ENCODE measurements at places on chromosomes 12 and 14. TPM values are rescaled to one million over a fixed set of nuclear protein-coding genes. Genes with fewer than 3 reads are reported as not detected.
A peak's percentile ranks its signal among the peaks of the same experiment; 100 is the strongest.

LGR5 gene
- not detected for total RNA-seq

ACSM4 gene
- not detected for total RNA-seq

RIMKLB gene
- total RNA-seq, result 10.1 TPM

ANO4 gene
- not detected for total RNA-seq

FGF23 gene
- not detected for total RNA-seq

TMEM19 gene
- 8.8 TPM for total RNA-seq

CEBPE gene
- not detected for total RNA-seq

PRIMA1 gene
- total RNA-seq, result not detected

GALNT8 gene
- total RNA-seq, result 0.92 TPM

TMEM52B gene
- total RNA-seq, result not detected

PGF gene
- total RNA-seq, result 0.44 TPM

DNA sequence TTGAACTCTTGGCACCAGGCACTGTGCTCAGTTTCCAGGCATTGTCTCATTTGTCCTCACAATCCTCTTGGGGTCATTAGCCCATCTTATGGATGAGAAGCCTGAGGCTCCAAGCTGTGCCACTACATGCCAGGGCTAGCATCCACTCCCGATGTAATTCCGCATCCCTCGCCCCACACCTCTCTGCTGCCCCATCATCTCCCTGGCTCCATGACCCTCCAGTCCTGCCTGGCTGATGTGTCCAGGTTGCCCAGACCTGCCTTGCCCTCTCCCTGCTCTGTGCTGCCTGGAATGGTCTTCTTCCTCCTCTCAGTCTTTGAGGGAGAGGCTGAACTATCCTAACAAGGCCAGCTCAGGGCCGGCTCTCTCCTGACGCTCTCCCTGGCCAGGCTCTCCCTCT, 27.5 kb downstream of the PIGH start:
- DNase-seq, result no peak

GRCh38 chr12:45235087-45236025, 19.5 kb downstream of the ANO6 start:
- no peak for DNase-seq

DNA sequence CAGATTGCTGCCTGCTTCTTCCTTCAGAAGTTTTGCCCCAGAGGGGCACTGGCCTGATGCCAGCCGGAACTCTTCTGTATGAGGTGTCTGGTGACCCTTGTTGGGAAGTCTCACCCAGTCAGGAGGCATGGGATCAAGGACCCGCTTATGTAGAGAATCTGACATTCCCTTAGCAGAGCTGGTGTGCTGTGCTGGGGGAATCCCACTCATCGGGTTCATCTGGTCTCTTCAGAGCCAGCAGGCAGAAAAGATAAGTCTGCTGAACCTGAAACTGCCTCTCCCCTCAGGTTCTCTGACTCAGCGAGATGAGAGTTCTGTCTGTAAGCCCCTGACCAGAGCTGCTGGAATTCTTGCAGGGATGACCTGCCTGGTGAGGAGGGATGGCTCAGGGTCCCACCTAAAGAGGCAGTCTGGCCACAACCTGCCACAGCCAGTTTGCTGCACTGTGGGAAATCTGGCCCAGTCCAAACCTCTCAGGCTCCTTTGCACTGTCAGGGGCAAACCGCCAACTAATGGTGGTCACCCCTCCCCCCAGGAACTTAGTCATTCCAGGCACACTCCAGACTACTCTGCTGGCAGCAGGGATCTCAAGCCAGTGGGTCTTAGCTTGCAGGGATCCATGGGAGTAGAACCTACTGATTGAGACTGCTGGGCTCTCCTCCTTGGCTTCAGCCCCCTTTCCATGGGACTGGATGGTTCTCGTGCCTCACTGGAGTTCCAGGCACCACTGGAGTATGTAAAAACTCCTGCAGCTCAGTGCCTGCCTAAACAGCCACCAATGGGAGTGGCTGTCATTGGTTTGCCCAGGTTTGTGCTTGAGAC, 4.1 kb downstream of the CLEC2D start:
- DNase-seq, result peak; percentile 68

GRCh38 chr12:80802652-80803400, 86.1 kb downstream of the MYF5 start:
- DNase-seq, result no peak

GRCh38 chr12:78802593-78802992, 62.0 kb upstream of the SYT1 start:
- DNase-seq, result no peak

DNA sequence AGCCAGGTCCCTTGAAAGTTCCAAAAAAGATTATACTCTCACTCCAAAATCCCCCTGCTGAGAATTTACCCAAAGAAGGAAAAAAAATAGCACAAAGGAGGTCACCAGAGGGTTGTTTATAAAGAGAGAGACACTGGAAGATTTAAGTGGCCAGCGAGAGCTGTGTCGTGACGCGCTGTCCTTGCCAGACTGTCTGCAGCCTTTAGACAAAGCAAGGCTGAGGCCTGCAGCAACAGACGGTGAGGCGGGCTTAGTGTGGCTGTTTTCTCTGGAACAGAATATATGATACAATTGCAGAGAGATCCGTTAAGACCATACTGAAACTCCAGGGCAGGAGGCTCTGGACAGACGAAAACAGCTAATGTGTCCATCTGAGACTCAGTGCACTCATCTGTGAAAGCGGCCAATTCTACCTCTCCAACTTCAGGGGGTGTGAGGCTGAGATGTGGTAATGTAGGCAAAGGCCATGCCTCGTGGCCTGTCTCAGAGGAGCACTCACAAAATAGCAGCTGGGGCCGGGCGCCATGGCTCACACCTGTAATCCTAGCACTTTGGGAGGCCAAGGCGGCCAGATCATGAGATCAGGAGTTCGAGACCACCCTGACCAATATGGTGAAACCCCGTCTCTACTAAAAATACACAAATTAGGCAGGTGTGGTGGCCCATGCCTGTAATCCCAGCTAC, 36.2 kb downstream of the ANAPC7 start:
- no peak for DNase-seq

DNA sequence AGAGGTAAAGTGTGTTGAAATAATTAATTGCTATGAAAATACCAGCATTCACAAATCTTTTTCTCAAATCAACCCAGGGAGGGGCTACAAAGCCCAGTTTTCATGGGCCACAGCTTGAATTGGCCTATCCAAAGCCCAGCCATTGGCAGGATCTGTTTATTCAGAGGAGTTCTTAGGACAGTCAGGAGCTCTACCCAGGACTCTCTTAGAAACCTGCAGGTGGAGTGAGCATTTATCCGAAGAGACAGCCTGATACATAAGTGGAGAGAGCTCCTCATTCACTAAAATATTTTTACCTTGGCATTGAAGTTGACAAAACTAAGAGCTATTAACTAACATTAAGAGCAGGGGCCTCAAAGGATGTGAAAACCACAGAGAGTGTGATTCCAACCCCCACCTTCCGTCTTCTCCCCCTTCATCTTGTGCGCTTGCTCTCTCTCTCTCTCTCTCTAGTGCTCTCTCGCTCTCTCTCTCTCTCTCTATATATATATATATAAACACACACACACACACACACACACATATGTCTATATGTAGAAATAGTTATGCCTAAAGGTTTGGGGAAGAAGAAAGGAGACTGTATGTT, 315.5 kb downstream of the SNAPC1 start:
- peak; percentile 34 for DNase-seq

- no peak for DNase-seq
These were observed 42.5 kb downstream of the CYP46A1 start for GRCh38 chr14:99726538-99727095.

GRCh38 chr12:44334347-44334746, 498.5 kb downstream of the TMEM117 start:
- DNase-seq, result no peak

GRCh38 chr14:104956290-104956890, 21.8 kb downstream of the AHNAK2 start:
- no peak for DNase-seq

DNA sequence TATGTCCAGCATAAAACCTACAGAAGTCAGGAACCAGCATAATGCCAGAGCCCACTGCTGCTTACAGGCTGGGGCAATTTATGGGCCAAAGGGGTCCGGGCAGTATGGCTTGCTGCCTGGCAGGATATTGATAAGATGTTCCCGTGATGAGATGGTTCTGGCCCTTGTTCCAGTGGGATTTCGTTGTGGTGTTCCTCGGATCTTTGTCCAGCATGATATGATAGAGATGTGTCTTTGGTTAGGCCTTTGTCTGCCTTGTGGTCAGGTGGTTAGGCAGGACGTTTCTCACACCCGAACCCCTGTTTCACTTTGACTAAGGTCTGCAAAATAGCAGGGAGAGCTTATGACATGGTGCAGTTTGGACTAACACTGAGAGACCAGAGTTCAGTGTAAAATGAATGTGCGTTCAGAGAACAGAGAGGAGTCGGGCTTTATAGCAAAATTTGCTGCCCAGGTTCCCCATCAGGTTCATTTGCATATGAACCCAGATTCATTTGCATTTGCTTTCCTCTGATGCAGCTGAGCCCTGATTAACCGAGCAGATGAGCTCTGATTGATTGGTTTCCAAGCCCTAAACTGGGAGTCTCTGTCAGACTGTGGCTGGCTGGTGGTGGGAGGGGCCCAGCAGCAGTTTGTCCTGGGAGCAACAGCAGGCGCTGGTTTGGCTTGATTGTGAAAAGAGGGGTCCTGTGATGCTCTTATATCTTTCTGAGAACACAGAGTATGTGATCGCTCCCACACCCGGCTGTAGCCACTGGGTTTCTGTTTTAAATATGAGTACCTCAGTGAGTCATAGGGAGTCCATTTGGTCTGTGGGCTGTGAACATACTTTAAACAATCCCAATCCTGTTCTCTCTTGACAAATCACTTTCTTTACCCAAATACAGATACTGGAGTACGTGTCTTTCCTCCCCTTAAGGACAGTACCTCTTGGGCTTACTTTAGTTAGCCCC, 156.3 kb upstream of the PZP start:
- no peak for DNase-seq

DNA sequence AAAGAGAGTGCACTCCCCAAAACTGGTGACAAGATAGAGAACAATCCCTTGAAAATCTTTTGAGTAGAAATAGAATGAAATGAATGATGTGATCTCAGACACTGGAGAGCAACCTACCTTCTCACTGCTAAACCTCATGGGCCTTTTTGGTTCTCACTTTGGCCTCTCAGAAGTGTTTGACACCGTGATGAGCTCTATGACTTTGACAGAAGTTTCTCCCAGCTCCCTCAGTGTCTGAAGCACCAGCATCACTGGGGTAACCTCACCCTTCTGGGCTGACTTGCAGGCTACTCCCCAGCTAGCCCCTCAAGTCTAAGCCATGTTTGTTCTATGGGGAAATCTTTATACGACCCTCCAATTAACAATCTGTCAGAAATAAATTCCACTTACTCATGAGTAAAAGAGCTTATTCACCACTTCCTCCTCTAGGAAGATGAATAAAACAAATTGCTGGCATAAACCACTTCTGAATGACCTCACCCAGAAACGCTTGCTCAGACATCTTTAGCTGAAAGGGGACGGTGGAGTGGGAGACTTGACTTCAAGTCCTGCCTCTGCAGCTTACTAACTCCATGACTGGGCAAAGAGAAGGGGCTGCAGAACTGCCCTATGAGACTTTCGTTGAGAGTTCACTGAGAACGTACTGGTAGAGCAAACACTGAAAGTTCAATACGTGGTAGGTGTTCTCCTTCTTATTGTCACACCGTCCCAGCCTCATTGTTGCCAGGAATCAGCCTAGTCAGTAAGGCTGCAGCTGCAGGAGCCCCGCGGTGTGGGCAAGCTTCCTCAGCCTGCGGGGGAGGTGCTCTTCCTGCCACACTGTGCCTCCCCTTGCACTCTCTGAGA, 46.5 kb downstream of the ST8SIA1 start:
- no peak for DNase-seq

DNA sequence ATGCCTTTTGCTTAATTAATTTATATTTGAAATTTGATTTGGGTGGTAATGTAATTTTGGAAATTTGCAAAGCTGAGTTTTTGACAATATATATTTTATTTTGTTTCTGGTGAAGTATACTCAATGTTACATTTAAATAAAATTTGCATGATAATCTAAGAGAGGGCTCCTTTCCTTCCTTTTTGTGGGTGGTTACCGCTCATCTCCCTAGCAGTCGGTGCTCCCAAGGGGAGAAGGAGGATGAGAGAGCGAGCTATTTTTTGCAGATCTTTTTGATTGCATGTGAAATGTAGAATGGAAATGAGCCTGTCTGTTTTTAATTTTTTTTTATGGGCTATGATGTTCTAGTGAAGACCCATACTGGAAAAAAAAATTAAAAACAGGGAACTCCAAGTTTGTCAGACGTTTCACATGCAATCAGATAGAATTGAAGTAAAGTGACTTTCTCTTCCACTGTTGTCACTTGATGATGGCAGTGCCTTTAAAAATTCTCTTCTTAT, 39.8 kb downstream of the MSRB3 start:
- DNase-seq, result no peak

Data from CD8-positive, alpha-beta T cell (primary cell).